Spleen (tissue), 13 donors: ENCODE measurements at places on chromosomes 2 and 18. TPM values are rescaled to one million over a fixed set of nuclear protein-coding genes. Genes with fewer than 3 reads are reported as not detected.

Gene PAX8
- total RNA-seq: 0.34 TPM

DNA sequence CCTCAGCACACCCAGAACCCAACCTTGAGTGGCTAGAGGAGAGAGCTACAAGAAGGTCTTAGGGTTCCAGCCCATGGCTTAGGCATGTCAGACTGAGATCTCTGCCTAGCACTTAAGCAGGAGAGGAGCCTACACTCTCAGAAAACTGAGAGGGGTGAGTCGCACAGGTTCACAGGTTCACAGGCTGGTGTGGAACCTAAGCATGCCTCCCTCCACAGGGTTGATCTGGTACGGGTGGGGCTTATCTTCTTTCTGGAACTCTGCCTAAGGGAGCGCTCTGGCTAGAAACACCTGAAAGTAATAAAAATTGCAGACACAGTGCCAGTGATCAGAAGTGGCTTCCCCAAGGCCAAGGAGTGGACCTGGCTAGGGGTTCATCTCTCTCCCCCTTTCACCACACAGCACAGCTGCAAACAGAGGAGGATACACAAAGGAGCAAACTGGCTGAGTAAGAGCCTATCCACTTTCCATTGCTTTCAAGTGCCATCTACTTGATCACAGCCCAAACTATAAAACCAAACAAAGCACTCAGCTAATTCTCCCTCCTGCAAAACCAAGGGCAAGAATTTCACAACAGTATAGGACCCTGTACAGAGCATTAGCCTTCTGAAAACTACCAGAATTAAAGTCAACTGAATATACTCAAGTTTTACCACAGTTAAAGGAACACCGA lies 481.9 kb upstream of the SETBP1 start:
- H3K27ac ChIP-seq: no peak overlapping the region
- H3K36me3 ChIP-seq: no peaks in the 10 kb centered on the region
- DNase-seq: no peak

DNA sequence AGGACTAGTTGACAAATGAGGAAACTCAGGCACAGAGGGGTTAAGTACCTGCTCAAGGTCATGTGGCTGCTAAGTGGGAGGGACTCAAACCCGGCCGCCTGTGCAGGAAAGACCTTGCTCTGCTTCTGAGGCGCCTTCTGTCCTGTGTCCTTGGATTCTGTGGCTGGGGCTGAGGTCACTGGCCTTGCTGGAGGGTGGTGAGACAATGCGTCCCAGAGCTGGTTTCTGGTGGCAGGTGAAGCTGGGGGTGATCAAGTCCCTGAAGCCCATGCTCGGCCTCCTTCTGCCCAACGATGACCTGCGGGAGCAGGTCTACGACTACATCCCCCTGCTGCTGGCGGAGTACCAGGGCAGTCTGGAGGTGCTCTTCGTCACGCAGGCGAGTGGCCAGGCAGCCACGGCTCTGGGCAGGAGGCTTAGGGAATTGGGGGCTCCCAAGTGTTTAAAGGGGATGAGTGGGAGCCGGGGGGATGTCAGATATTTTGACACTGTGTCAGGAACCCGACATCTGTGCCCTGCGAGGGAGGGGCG lies 16.1 kb downstream of the MROH2A start:
- no peak overlapping the region for H3K27ac ChIP-seq
- H3K27me3 ChIP-seq: no peaks in the 10 kb centered on the region
- no peaks in the 10 kb centered on the region for H3K36me3 ChIP-seq

GRCh38 chr2:43233218-43234212 lies 7.1 kb upstream of the ZFP36L2 start:
- H3K27ac ChIP-seq: peak overlapping the region; percentile 81
- H3K27me3 ChIP-seq: no peaks in the 10 kb centered on the region
- H3K36me3 ChIP-seq: no peaks in the 10 kb centered on the region
- peaks cover 54% of the 10 kb centered on the region for H3K4me1 ChIP-seq
- no peak overlapping the region for H3K4me3 ChIP-seq
- DNase-seq: no peak

- no peaks in the 10 kb centered on the region for H3K27me3 ChIP-seq
- no peak overlapping the region for H3K4me3 ChIP-seq
- H3K36me3 ChIP-seq: no peaks in the 10 kb centered on the region
- no peaks in the 10 kb centered on the region for H3K4me1 ChIP-seq
These were observed 236.8 kb downstream of the SATB2 start for GRCh38 chr2:199220920-199221319.

- no peaks in the 10 kb centered on the region for H3K36me3 ChIP-seq
- DNase-seq: no peak
- no peak overlapping the region for H3K27ac ChIP-seq
- no peak overlapping the region for H3K4me3 ChIP-seq
These were observed 970.2 kb downstream of the ERBB4 start for GRCh38 chr2:211568439-211568838.

DNA sequence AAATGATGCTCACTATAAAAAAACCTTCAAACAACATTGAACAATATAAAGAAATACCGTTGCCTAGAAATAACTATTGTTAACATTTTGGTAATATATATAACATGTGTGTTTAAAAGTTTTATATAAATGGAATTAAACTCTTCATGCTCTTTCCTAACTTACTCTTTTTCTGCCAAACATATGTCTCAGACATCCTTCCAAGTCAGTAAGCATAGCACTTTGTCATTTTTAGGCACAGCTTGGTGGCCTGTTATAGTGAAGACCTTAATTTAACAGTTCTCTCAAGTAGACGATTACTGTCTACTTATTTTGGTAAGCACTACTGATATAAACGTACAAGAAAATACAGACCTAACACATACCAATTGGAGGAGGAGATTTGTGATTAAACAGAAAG lies 23.9 kb downstream of the ABCG5 start:
- H3K27me3 ChIP-seq: no peaks in the 10 kb centered on the region
- H3K36me3 ChIP-seq: no peaks in the 10 kb centered on the region
- no peaks in the 10 kb centered on the region for H3K4me1 ChIP-seq
- no peak for DNase-seq
- H3K4me3 ChIP-seq: no peak overlapping the region

GRCh38 chr2:129777762-129778583 lies 201.5 kb upstream of the RAB6C start:
- no peak for DNase-seq
- no peaks in the 10 kb centered on the region for H3K4me1 ChIP-seq
- H3K4me3 ChIP-seq: no peak overlapping the region

DNA sequence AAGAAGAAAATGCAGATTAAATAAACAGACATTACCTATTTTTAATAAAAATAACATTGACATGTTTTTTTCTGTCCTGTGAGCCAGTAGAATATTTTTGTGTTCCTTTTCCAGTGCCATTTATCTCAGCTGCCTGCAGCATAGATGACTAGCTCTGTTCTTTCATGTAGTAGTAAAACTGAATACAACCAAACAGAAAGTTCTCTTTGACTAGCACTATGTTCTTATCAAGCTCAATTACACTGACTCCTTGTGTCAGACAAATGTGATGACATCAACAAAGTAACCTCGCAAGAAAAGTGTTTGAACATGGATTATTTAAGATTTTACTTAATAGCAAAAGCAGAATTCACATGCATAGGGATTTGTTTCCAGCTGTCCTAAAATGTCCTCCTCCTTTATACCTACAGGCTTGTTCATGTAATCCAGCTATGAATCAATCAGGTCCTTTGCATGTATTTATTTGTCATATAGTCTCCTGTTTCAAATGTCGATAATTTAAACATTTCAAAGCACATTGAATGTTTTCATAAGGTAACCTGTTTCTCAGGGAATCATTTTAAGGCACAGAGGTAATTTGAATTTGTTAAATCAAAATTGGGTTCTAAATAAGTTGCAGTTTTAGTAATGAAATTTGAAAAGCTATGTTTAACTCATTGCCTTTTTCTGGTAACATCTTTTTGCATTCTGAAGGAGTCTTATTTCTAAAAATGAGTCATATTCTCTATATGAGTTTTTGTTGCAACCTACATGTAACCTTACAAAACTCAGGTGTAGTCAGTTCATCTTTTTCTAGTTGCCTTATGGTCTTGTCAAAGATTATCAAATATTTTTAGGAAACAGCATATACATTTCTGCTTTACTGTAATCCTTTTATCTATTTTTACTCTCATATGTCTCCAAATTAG lies 215.3 kb upstream of the GULP1 start:
- H3K36me3 ChIP-seq: no peaks in the 10 kb centered on the region
- DNase-seq: no peak
- no peaks in the 10 kb centered on the region for H3K27me3 ChIP-seq
- H3K27ac ChIP-seq: no peak overlapping the region
- no peaks in the 10 kb centered on the region for H3K4me1 ChIP-seq

Gene KIF1A
- 0.55 TPM for total RNA-seq

Gene TMEM87B
- 37.7 TPM for total RNA-seq

Gene ZNF24
- total RNA-seq: 57.0 TPM

Gene FSIP2
- total RNA-seq: 2.6 TPM

DNA sequence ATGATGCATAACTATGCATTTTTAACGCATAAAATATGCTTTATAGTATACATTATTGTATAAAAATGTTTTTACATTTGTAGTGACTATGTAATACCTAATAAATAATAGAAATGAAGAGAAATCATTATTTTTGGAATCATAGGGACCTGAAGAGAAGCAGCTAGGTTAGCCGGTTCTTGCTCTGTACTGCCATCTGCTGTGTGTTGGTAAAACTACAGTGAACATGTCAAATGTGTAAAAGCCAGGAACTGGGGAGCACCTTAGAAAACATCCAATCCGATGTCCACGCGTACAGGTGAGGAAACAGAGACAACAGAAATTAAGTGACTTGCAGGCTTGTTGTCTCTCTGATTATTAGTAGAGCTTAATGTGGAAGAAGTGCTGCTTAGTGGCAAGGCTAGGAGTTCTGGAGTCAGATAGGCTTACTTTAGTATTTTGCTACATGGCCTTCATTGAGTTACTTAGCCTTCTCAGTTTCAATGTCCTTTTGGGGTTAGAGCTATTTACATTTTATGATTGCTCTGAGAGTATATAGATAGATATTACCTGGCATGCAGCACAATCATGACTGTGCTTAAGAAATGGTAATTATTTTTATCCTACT lies 386.5 kb downstream of the DLGAP1 start:
- H3K4me3 ChIP-seq: no peak overlapping the region
- H3K4me1 ChIP-seq: no peaks in the 10 kb centered on the region
- no peaks in the 10 kb centered on the region for H3K27me3 ChIP-seq
- no peak overlapping the region for H3K27ac ChIP-seq
- H3K36me3 ChIP-seq: no peaks in the 10 kb centered on the region
- DNase-seq: no peak

- H3K4me3 ChIP-seq: no peak overlapping the region
- no peak overlapping the region for H3K27ac ChIP-seq
- H3K27me3 ChIP-seq: no peaks in the 10 kb centered on the region
- H3K36me3 ChIP-seq: no peaks in the 10 kb centered on the region
These were observed 180.3 kb downstream of the CMPK2 start for GRCh38 chr2:6685447-6685846.

GRCh38 chr2:16763493-16763899 lies 97.9 kb upstream of the CYRIA start:
- H3K4me1 ChIP-seq: peaks cover 18% of the 10 kb centered on the region
- H3K27ac ChIP-seq: no peak overlapping the region
- no peak for DNase-seq
- no peak overlapping the region for H3K4me3 ChIP-seq
- no peaks in the 10 kb centered on the region for H3K27me3 ChIP-seq

DNA sequence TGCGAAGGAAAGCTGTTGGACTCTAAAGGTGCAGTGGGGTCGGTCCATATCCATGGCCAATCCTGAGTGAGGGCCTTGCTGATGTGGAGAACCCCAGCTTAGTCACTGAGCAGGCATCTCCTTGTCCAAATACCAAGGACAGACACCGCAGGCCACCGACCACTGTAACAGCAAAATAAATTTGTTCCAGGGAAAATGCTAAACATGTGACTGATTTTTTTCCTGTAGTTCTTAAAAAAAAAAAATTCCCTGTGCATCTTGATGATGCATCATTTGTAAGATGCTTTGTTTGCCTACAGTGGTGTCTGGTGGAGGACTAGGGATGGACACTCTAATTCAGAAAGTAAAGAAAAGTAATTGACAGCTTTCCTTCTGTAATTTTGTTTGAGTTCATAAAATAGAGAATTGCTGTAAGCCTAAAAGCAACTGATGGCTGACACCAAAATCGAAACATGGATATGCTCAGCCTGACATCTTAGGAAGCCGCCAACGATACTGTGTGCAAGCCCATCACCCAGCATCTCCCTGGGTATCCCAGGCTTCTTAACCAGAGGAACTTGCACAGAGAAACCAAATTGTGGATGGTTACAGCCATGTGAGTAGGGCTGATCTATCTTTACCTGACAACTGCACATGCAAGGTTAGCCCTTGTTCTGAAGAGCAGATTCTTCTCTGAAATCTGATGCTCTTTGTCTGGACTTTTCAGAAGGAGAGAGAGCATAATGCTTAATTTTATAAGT lies 188.6 kb downstream of the ARL4C start:
- no peaks in the 10 kb centered on the region for H3K36me3 ChIP-seq
- DNase-seq: no peak
- no peak overlapping the region for H3K4me3 ChIP-seq
- peaks cover 7% of the 10 kb centered on the region for H3K4me1 ChIP-seq

Gene UPP2
- total RNA-seq: not detected

DNA sequence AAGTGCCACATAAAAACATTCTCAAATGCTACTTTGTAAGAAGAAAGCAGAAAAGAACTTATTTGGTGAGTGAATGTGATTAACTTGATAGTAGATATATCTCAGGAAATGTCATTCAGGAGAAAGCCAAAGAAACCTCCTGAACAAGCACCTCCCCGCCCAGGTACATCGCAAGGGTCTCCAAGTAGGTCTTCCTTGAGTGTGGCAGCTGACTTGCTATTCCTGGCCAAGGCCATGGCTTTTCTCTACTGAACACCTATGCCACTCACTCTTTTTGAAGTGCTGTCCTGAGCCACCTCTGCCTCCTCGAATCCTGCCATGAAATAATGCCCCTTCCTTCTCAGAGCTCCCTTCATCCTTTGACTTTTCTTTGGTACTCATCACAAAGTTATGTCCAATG lies 54.0 kb downstream of the NDUFA10 start:
- peaks cover 43% of the 10 kb centered on the region for H3K36me3 ChIP-seq
- no peak overlapping the region for H3K4me3 ChIP-seq
- H3K27me3 ChIP-seq: no peaks in the 10 kb centered on the region
- no peak for DNase-seq

Gene FAP
- total RNA-seq: 0.91 TPM
